ENCODE measurements at places on chromosomes 11 and 22. TPM values are rescaled to one million over a fixed set of nuclear protein-coding genes. Genes with fewer than 3 reads are reported as not detected.
A peak's percentile ranks its signal among the peaks of the same experiment; 100 is the strongest.

NAV2 gene
- total RNA-seq = 0.37 TPM

DNA sequence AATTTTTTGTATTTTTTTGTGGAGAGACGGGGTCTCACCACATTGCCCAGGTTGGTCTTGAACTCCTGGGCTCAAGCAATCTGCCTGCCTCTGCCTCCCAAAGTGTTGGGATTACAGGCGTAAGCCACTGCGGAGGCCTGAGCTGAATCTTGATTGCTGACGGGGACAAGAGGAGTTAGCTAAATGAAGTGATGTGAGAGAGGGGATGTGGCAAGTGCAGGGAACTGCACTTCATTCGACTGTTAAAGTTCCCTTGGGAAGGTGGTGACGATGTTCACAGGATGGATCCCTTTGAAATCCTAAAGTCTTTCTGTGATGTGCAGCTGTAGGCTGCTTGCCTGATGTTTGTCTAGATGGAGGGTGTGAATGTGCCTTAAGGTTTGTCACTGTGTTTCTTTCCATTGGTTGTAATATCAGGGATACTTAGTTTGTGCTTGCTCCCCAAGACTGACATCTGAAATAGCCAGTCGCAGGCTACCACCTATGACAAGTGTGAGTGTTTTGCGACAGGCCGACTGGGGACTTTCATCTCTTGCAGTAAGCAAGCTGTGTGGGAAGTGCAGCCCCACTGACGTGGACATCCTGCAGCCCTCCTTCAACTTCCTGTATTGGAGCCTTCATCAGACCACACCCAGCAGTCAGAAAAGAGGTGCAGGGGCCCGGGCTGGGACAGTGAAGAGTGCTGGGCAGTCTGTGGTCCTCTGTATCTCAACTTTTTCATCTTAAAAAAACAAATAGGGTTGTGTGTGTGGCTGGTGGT is 19.6 kb upstream of the CCDC134 start:
- peak; percentile 97 for ATAC-seq

GRCh38 chr11:75938543-75938942 is 123.5 kb downstream of the UVRAG start:
- ATAC-seq = no peak

SLC6A5 gene
- not detected for total RNA-seq

GRK3 gene
- total RNA-seq = 5.8 TPM
